H9 (cell line): ENCODE measurements at places on chromosomes 2 and 18. TPM values are rescaled to one million over a fixed set of nuclear protein-coding genes. Genes with fewer than 3 reads are reported as not detected.

DNA sequence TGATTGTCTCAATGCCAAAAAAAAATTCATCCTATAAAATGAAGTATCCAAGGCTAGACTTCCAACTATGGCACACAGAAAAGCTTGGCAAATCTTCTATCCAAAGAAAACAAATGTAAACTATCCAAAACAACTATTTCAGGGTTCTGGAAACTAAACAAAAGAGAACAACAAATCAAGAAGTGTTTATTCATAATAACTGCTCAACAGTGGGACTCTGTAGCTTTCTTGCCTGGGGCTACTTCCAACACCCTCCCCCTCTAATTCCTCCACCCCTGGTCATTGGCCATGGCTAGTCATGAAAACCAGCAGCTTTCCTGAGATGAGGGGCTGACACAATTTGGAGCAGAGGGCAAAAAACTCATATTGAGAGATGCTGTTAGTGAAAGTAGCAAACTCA is 107.0 kb downstream of the EXOC6B start:
- no peak for DNase-seq
- H3K36me3 ChIP-seq, result no peaks in the 10 kb centered on the region

GRCh38 chr2:25441353-25441752 is 99.6 kb upstream of the DNMT3A start:
- DNase-seq, result no peak
- no peaks in the 10 kb centered on the region for H3K27me3 ChIP-seq
- no peak overlapping the region for H3K27ac ChIP-seq
- H3K4me3 ChIP-seq, result no peak overlapping the region
- no peaks in the 10 kb centered on the region; the same call in 1 of the 2 replicates for H3K36me3 ChIP-seq
- H3K4me1 ChIP-seq, result no peaks in the 10 kb centered on the region

The EN1 gene
- total RNA-seq, result not detected in 2 replicates

DNA sequence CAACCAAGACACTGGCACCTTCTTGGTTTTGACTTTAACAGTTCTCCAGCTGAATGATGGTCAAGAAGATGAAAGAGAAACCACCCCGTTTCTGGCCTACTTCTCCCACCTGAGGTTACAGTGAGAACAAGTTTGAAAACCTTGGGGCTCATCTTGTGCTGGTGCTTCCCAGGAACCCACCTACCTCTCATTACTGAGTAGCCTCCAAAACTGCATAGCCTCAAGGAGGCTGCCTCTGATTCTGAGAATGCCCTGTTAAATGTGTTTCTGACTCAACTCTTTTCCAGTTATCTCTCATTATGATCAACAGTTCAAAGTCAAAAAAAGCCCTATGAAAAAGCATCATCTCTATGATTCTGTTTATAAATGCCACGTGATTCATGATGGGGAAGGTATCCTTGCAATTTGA is 121.9 kb downstream of the CACNB4 start:
- no peaks in the 10 kb centered on the region; the same call in 1 of the 2 replicates for H3K4me1 ChIP-seq
- no peak overlapping the region for H3K4me3 ChIP-seq
- H3K27me3 ChIP-seq, result no peaks in the 10 kb centered on the region
- no peak overlapping the region for H3K27ac ChIP-seq

GRCh38 chr2:16373341-16373740 is 292.3 kb downstream of the CYRIA start:
- H3K4me3 ChIP-seq, result no peak overlapping the region
- no peaks in the 10 kb centered on the region; the same call in 1 of the 2 replicates for H3K27me3 ChIP-seq
- no peaks in the 10 kb centered on the region for H3K4me1 ChIP-seq
- H3K27ac ChIP-seq, result no peak overlapping the region
- no peak for DNase-seq

The CRIM1 gene
- 27.0 and 27.6 TPM in 2 replicates for total RNA-seq

The GAD1 gene
- 1.8 TPM in 2 replicates for total RNA-seq
